ENCODE measurements at places on chromosomes 2 and 18.
A peak's percentile ranks its signal among the peaks of the same experiment; 100 is the strongest.

GRCh38 chr2:107927034-107927534, 59.2 kb upstream of the SLC5A7 start:
- DNase-seq: no peak

GRCh38 chr2:165794536-165794928, 485 bp upstream of the GALNT3 start:
- DNase-seq: peak; percentile 62

DNA sequence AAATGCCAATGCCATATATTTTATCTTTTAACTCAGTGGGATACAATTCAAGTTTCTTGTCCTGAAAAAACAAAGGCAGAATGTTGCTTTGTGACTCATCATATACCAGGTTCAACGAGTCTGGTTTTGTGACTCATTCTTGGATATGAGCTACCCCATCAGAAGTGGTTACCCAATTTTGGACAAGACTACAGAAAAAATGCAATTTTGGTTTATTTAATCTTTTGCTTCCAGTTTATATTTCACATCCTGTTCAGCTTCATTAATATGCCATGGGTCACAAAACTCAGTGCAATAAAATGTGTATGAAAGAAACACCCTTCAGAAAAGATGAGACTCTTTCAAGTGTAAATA, 25.0 kb downstream of the FN1 start:
- DNase-seq: no peak

DNA sequence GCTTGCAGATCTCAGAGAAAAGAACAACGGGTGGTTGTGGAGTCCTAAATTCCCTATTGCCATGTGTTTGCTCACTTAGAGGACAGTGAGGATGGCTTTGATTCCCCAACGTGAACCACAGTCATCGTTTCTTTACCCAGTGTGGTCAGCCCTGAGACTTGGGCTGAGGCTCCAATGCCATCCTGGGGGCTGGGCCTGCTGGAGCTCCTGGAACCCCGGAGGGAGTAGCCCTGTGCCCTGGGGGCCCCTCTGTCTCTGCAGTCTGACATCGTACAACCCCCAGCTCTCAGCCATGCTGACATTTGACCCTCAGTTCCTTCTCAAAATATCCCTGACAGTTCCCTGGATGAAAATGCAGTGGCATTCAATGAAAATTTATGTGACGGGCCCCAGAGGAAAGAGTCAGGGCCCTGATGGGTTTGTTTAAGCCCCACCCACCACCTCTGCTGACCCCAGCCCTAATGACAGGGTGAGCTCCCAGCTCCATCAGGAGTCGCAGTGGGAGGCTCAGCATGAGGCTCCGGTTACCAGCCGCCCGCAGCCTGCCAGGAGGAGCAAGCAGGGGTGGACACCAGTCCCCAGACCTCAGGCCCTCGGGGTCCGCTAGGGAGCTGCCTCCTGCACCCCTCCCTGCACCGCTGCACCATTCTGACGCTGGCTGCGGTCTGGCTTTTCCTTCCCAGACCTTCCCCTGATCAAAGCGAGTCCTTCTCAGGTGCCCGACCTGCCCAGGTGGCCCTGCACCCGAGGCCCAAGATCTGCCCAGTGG, 120.9 kb downstream of the TWIST2 start:
- DNase-seq: no peak

DNA sequence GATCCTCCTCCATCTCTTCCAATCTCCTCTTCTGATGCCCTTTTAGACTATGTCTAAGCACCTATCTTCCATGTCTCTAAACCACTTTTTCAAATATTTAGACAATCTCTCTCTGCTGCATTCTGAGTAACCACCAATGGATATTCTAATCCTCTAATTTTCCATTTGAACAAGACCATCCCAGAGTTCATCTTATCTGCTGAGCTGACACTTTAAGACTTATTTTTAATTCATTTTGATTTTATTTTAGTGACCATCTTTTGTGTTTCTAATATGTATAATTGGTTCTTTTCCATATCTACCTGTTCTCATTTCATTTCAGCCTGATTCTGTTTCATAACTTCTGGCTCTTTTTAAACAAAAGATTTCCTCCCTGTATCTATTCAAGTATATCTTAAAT, 369.9 kb downstream of the CLIP4 start:
- no peak for DNase-seq

DNA sequence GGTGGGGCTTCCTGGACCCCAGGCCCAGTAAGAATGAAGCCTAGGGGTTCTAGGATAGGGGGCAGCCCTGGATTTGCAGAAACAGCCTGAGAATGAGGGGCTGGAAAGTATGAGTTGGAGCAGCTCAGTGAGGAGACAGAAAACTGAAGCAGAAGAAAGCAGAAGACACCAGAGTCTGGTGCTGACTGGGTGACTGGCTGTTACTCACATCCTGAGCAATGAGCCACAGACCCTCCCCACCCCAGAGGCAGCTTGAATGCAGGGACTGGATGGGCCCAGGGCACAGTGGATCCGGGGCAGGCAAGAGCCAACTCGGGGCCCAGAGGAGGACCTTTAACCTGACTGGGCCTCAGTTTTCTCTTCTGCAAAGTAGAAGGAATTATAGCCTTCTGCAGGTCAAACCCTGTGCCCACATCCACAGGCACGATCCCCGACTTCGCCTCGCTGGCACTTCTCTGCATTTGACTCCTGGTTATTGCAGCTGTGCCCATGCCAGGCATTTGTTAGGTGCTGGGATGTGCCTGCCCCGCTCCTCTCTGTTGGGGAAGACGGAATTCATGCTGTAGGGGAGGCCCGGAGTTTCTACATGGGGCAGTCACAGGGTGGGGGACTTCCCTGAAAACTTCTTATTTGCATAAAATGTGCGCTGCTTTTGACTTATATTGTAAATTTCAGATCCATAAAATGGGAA, 8.5 kb downstream of the STEAP3 start:
- DNase-seq: no peak

DNA sequence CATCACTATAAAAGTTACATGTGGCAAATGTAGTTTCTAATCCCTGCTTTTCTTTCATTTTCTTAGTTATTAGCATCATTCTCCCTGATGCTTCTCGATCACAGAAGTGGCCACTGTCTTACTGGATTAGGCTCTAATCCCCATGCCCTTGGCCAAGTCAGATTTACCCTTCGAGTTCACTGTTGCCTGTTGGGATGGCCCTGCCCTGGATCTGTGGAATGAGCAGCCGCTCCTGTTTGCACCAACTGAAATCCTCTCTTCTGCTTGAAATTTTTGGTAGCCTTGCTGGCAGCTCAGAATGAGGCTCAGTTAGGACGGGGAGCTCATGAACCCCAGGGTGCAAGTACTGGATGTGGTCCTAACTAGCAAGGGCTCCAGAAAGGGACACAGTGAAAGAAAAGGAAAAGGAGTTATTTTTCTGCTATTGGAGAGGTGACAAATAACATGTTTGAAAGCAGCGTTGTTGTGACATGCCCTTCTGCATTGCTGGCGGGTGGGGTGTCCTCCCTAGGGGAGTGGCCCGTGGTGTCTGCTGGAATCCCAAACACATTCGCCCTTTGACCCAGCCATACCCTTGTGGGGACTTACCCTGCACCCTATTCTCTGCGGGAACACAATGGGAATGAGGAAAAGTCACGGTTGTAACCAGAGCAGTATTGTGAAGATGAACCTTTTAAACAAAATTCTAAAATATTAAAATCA, 34.5 kb downstream of the RBFA start:
- DNase-seq: no peak

DNA sequence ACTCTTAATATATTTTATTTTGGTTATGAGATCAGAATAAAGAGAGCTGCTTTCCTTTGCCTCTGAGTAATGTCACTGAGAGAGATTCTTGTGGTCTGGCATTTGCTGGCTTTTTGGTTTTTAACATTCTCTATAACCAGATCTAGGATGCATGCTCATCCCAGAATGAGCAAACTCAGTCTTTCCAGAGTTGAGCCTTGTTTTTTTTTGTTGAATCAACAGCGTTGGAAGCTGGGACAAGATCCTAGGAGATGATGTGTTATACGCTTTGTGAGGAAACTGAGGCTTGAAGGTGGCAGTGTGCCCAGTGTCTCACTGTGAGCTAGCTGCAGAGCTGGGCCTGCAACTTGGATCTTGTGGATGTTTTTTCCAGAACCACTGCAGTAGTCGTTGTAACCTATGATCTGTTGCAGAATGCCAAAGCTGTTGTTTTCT, 19.5 kb downstream of the MYO1B start:
- no peak for DNase-seq
